ENCODE measurements at places on chromosomes 6 and 20.

DNA sequence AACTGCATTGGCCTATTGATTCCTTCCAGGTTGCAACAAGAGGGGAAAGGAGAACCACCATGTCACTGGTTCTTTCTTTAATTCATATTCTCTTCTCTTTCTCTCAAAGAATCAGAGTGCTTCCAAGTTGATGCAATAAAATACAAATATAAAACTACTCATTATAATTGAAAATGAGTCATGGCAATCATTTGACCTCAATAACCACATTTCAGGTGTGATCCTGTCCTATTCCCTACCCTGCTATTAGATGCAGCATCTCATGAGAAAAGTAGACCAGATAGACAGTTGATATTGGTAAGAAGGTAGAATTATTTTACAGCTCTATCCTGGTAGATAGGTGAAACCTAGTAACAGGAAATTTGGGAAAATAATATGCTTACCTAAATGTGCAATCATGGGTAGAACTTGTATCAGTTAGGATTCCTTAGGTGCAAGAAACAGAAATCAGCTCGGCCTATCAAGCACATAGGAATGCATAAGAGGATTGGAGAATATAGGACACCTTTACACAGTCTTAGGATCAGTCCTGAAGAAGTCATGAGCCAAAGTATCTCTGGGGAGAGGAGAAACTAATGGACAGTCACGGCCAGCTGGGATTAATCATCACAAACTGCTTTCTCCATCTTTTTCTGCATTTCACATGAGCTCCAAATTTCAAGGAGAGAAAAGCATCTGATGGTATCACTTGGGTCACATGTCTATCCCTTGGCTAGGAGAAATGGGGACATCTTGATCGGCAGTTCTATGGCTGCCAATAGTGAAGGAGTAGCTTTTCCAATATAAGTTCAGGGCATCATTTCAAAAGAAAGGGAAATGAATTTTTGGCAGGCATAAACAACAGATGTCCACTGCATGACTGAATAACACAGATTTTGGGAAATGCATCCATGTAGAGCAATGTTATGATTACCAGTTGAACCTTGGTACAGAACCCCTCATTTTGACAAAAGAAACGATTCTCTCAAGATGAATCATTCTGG lies 19.3 kb upstream of the RNF146 start:
- no peak for DNase-seq

DNA sequence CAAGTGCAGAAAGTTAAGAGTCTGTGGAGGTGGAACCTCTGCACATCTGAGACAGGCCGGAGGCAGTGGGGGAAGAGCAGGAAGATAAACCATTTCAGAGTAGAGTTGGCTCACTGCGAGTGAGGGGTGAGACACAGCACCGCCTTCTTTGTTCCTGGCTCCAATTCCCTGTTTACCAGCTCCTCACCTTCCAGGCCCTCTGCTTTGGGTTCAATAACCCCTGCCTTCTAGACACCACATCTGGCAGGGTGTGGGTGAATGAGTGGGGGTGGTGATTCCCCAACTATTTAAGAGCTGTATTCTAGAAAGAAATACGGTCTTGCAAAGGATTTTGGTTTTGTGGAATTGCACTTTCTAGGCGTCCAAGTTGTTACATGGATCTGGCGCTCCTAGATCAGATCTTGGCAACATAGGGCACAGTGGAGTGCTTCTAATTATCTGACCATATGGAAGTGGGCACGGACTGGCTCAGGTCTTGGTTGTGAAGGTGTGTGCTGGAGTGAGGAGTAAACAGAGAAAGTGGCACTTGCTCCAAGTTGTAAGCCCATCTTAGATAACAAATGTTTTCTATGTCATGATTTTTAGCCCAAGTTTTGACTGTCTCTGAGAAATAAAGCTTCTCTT lies 141.6 kb upstream of the NRN1 start:
- no peak for DNase-seq

DNA sequence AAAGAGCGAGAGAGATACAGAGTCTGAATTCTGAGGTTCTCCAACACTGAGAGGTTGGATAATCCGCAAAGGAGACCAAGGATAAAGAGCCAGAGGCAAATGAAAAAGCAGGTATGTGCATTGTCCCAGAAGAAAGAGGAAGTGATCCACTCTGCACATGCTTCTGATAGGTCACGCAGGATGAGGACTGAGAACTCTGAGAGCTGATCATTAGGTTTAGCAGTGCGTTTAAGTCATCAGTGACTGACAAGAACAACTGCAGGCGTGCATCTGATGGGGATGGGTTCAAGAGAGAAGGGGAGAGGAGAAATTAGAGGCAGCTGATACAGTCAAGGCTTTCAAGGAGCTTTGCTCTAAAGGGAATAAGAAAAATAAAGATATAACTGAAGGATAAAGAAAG lies 301.2 kb upstream of the SGK1 start:
- DNase-seq = no peak

- DNase-seq = peak; percentile 73
These were observed at the start of gene FAM184A for GRCh38 chr6:119078376-119079282. Gene FAM184A (minus strand): TSS chr6:119078664. CDS start chr6:119078299, 365 bp downstream.

GRCh38 chr20:5491455-5491854 lies 174.7 kb upstream of the PROKR2 start:
- no peak for DNase-seq

DNA sequence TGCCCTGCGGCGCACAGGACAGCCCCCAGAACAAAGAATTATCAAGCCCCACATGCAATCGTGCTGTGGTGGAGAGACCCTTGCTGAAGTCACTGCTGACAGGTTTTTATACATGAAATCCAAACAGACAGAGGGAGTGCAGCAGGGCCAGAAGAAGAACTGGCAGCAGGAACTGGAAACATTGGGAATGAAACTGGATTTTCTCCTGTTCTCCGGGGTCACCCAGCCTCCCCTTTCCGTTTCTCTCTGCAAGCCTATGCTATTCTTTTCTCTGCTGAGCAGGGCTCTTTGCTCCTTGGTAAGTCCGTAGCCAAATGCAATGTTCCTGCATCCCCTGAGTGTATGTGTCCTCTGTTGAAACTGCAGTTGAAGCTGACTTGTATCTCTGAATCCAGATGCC lies 63.5 kb upstream of the QKI start:
- DNase-seq = no peak

- no peak for DNase-seq
These were observed 243.6 kb downstream of the TFAP2B start for GRCh38 chr6:51062166-51062722.

DNA sequence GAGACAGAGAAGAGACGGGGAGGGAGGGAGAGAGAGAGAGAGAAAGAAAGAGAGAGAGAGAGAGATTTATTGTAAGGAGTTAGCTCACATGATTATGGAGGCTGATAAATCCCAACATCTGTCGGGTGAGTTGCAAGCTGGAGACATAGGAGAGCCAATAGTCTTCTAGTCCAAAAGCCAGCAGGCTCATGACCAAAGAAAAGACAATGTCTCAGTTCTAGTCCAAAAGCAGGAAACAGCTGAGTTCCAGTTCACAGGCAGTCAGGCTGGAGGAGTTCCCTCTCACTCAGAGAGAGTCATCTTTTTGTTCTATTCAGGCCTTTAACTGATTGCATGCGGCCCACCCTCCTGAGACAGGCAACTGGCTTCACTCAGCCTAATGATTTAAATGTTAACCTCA lies 416.6 kb downstream of the PREX1 start:
- no peak for DNase-seq

- peak; percentile 83 for DNase-seq
These were observed at the start of gene RSPH9 for GRCh38 chr6:43644940-43645612. Gene RSPH9 (plus strand): TSS chr6:43645036. CDS start chr6:43645099, 63 bp downstream.

GRCh38 chr20:56566621-56567020 lies 33.6 kb downstream of the FAM209B start:
- DNase-seq = peak; percentile 39

- no peak for DNase-seq
These were observed 152.7 kb upstream of the BMP2 start for GRCh38 chr20:6614836-6615235.

- no peak for DNase-seq
These were observed 623.3 kb downstream of the CD109 start for GRCh38 chr6:74319292-74319691.

- no peak for DNase-seq
These were observed 34.2 kb downstream of the FKBP1C start for GRCh38 chr6:63245420-63245819.

DNA sequence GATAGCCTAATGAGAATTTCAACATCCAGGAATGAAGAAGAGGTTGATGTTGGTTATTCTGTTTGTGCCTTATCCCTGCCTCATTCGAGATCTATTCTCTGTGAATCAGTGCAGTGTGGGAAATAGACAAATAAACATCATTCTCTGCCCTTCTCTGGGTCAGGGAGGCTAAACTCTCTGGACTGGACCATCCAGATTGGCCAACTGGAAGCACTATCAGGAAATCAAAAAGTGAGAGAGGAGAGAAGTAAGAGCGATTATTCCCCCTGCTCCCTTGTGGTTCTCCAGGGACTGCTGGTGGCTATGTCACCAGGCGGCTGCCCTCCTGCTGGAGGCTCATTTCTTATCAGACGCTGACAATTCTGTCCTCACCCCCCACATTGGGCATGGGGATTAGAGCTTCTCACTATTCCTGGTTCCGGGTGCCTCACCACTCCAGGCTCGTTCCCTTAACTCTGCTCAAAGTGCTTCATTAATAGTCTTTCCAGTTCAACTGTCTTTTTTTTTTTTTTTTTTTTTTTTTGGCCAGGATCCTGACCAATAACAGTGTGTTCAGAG lies 201.7 kb upstream of the RREB1 start:
- DNase-seq = no peak

DNA sequence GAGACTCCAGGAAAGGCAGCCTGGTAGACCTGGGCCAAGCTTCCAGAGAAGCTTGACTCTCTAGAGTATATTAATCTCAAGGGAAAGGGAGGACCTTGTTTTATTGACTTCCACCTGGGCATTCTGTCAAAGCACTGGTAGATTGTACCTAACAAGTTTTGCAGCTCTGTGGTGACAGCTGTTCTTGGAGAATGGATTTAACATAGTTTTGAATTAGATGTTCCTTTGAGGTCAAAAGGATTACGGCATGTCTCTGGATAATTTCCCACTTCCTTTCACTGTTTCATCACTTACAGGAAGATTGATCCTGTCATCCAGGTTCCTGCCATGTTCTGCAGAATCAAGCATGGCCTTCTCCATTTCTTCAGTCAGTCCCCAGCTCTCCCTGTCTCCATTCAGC lies 246.0 kb downstream of the PHACTR1 start:
- DNase-seq = no peak

GRCh38 chr6:100084991-100085364 lies 91.0 kb upstream of the MCHR2 start:
- DNase-seq = no peak

- no peak for DNase-seq
These were observed 19.1 kb downstream of the GABRR2 start for GRCh38 chr6:89295981-89296380.

DNA sequence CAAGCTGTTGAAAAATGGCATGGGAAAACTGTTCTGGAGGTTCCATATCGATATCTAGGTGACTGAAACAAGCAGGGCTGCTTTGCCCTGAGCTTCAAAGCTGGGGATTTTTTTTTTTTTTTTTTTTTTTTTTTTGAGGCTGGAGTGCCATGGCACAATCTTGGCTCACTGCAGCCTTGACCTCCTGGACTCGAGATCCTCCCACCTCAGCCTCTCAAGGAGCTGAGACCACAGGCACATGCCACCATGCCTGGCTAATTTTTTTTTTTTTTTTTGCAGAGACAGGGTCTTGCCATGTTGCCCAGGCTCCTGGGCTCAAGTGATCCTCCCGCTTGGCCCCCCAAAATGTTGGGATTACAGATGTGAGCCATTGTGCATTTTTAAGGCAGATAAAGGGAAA lies 11.0 kb downstream of the ERGIC3 start:
- DNase-seq = peak; percentile 23

DNA sequence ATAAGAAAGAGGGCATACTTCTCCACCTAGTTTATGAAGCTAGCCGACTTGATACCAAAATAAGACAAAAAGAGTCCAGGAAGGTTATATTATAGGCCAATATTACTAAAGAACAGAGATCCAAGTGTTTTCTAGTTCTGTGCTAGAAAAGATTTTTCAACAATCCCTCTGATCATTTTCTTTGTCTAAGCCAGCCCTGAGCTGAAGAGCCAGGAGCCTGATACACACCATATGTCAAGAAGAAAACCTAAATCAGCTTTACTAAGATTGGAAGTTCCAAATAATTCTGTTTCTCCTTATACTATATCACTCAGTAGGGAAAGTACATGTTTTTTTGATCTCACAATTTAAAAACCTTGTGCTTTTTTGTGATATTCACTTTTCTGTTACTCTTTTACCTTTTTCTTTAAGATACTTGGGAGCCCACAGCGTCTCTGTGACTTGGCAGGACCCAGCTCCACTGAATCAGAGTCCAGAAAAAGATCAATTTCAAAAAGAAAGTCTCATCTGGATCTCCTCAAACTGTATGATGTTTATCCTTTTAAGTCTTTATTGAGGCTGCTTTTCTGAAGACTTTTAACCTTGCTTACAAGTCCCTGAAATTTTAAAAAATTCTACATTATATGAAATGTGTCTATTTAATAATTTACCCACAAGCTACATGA lies 43.0 kb upstream of the PBOV1 start:
- DNase-seq = no peak

- no peak for DNase-seq
These were observed 596.7 kb downstream of the EPM2A start for GRCh38 chr6:145138469-145139139.

DNA sequence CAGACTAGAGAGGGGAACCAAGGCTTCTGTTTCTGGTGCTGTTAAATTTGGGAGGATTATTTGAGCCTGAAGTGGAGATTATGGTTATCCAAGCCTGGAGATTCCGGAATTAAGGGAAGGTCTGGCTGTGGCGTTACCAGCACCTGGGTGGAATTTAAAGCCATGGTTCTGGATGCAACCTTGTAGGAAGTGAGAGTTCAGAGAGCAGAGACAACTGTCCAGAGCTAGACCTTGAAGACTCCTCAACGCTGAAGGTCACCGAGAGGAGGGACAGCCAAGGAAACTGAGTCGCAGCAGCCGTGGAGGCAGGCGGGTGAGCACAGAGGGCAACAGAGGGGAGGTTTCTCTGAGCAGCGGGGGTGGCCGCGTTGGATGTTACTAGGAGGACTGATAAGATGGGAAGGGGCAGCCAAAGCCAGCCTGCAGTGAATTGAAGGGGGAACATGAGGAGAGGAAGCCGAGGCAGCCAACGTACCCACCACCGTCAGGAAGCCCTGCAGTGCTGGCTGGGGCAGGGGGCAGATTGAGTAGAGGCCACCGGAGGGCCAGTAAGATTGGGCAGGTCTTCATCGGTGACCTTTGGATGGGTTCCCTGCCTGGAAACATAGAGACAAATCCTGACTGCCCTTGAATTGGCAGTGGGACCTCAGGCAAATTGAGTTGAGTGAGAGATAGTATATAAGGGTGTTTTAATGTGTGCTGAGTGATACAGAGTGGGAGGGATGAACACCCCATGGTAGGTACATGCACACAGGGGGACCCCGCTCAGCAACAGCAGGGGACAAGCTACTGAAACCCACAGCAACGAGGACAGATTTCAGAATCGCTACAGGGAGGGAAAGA lies 90.3 kb downstream of the SNX5 start:
- DNase-seq = no peak

Measured in adrenal gland (tissue), 19 donors.